ENCODE measurements at places on chromosomes 4 and X.
A peak's percentile ranks its signal among the peaks of the same experiment; 100 is the strongest.

DNA sequence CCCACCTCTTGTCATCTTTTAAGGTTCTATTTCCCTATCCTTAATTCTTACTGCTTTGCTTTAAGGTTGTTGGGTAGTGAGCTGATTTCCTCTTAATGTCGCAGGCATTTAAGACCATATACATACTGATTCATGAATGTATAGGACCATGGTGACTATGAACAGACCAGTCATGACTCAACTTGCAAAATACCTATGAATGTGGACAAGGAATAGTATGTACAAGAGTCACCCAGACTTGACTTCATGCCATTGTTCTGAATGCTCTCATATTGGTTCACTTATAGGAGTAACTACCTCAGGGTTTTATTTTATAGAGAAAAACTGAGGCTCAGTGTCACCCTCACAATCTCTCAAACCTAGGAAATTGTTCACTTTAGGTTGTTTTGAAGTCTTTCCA is 44.3 kb downstream of the CCNG2 start:
- peak; percentile 6 for DNase-seq

GRCh38 chr4:118682928-118683327 is 2.3 kb upstream of the METTL14 start:
- peak; percentile 52 for DNase-seq

DNA sequence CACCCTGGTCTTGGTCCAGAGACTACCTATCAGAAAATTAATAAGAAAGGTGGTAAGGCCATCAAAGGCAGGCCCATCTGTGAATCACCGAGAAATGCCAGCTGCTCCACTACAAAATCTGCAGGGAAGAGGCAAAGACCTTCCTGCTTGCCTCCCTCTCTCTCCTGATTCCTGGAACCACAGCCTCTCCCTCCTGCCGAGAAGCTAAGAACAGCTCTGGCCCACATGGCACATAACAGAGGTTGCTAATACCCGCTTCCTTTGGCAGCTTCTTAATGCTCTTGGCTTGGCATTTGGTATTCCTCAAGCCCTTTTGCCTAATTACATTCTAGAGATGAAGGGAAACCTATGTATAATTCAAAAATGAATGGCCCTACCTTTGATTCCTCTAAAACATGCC is 32.9 kb downstream of the RAI2 start:
- no peak for DNase-seq

- no peak for DNase-seq
These were observed 24.3 kb upstream of the GPR34 start for GRCh38 chrX:41664375-41664901.

GRCh38 chr4:33477715-33478114 is 2757.5 kb downstream of the PCDH7 start:
- DNase-seq: no peak

- DNase-seq: no peak
These were observed 39.1 kb downstream of the NAF1 start for GRCh38 chr4:163127621-163128020.

DNA sequence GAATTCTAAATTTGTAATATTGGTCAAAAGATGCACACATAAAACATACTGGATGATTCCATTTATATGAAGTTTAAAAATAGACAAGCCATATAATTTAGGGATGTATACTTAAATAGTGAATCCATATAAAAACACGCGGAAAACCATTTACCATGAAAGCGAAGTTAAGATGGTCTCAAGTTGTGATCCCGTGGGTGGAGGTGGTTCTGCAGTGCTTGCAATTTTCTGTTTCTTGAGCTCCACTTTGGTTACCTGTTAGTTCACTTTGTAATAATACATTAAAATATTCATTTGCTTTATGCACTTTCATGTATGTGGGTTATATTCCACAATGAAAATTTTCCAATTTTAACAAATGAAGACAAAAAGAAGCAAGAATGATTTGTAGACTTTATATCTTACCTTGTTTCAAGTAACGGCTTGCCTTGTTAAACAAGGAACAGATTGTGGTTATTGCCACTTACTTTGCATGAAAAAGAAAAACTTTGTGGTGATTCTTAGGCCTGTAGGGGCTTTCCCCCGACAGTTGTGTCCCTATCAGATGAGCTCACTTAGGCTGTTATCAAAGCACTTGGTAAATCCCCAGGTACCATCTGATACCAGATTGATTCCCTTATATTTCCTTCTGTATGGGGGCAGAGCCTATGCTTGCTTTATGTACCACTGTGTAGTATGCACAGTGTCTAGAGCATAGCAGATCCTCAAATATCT is 12.2 kb downstream of the UCP1 start:
- no peak for DNase-seq

- DNase-seq: no peak
These were observed 24.0 kb upstream of the DSPP start for GRCh38 chr4:87584222-87584908.

GRCh38 chrX:16839219-16839851 is 30.8 kb downstream of the RBBP7 start:
- DNase-seq: peak; percentile 52

GRCh38 chr4:101236097-101236496 is 111.2 kb downstream of the PPP3CA start:
- DNase-seq: no peak

- peak; percentile 52 for DNase-seq
These were observed 57.7 kb upstream of the UGT2B7 start for GRCh38 chr4:69038582-69038981.

DNA sequence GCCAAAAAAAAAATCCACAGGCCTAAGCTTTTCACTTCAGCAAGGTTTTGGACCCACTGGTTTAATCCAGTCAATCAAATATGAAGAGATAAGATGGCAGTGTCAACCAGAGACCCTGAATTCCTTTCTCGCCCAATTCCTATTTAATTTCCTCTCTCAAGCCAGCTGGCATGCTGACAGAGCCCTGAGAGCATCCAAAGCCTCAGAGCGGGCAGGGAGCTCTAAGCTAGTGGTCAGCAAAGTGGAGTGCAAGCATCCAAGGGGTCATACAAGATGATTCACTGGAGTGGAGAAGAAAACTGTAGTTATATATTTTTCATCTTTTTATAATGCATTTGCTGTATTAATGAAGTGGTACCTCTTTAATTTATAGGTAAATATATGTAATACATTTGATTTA is 37.8 kb upstream of the PRPS2 start:
- DNase-seq: peak; percentile 9

DNA sequence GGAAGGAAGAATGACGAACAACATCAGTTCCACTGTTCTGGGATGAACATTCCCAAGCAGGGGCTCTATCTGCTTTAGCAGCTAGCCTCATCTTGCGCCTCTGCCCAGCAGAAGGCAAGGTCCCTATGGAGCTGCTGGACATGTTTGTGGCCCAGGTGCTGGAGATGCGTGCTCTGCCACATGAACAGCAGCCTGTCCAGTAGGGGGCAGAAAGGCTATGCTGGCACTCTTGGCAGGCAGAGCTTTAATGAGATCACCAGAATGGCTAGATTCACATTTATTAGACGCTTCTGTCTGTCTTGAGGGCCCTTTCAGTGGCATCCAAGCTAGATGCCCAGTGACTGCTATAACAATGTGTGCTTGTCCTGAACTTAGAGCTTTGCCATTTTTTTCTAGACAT is 1826.0 kb downstream of the STIM2 start:
- DNase-seq: peak; percentile 48

- no peak for DNase-seq
These were observed 128.4 kb downstream of the SPOCK3 start for GRCh38 chr4:167105857-167106256.

DNA sequence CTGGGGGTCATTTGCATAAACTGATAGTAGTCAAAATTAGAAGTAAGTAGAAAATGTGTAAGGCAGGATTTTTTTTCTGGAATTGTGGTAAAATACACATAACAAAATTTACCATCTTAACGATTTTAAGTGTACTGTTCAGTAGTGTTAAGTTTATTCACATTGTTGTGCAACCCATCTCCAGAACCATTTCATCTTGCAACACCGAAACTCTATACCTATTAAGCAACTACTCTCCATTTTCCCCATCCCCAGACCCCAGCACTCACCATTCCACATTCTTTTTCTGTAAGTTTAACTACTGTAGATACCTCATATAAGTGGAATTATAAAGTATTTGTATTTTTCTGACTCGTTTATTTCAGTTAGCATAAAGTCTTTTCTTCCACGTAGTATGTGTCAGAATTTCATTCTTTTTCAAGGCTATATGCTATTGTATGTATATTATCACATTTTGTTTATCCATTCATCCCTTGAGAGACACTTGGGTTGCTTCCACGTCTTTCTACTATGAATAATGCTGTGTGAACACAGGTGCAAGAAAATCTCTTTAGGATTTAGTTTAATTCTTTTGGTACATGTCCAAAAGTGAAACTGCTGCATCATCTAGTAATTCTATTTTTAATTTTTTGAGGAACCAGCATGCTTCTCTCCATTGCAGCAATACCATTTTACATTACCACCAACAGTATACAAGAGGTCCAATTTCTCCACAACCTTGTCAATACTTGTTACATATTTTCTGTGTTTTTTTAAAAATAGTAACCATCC is 39.1 kb upstream of the NSUN7 start:
- no peak for DNase-seq

DNA sequence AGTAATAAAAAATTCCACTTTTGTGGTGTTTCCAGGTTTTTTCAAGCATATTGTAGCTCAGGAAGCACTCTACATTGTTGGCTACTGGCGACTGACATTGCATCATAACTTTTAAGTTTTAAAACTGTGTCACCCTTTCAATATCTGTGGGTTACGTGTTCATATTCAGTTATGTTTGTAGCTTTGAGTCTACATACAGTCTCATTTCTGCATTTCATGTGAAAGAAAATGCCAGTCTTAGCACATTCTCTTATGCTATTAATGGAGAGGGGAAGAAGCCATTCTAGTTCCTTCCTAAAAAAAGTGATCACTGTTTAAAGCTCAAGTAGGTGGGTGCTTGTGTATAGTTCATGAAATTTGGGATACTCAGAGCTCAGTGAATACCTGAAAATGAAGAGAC is 38.1 kb downstream of the DIAPH2 start:
- DNase-seq: no peak

GRCh38 chr4:915595-915994 is 16.5 kb downstream of the GAK start:
- no peak for DNase-seq

GRCh38 chr4:147809211-147809610 is 77.3 kb downstream of the ARHGAP10 start:
- DNase-seq: no peak

- no peak for DNase-seq
These were observed 105.3 kb downstream of the KDR start for GRCh38 chr4:55020131-55020530.

GRCh38 chr4:24846716-24847115 is 51.3 kb downstream of the SOD3 start:
- no peak for DNase-seq

GRCh38 chr4:112266823-112267222 is 18.9 kb downstream of the TIFA start:
- peak; percentile 28 for DNase-seq

- DNase-seq: no peak
These were observed 1124.2 kb downstream of the PCDH7 start for GRCh38 chr4:31844350-31844749.

DNA sequence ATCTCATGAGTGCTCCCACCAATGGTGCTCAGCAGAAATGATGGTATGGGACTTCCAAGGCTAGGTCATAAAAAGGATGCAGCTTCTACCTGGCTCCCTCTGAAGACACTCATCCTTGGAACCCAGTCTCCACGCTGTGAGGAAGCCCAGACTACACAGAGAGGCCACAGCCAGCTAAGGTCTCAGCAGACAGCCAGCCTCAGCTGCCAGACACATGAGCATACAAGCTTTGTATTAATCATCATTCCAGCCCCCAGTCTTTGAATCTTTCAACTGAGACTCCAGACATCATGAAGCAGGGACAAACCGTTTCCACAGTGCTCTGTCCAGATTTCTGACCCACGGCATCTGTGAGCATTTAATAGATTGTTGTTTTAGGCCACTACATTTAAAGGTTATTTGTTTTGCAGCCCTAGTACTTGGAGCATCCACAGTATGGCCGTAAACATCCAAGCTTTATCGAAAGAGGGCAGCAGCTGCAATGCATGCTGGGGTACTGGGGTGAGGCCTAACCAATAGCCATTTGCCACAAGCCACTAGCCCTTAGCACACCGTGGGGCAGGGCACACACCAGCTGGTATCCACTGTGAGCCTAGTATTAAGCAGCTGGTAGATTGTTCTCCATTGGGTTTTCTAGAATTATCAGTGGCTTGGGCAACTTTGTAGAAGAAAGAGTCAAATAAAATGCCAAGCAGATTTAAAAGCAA is 449.1 kb downstream of the BCOR start:
- DNase-seq: no peak

- no peak for DNase-seq
These were observed 921.9 kb upstream of the DIAPH2 start for GRCh38 chrX:95762716-95763115.

DNA sequence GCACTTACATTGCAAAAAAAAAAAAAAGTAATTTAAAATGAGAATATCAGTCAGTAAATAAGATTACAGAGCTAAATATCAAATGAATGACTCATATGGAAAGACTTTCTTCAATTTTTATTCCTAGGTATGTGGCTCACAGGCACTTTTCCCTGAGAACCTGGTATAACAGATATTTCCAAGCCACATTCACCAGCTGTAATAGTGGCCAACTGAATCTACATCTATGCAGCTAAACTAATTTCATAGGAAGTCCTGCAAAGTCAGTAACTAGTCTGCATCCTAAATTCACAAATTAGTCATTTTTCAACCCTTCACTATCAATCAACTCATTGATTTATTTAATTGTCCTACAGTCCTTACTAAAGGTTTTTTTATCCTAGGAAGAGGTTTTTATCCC is 5.6 kb downstream of the PDE5A start:
- peak; percentile 37 for DNase-seq

Measured in EL (cell line).